ENCODE measurements at places on chromosomes 3 and 15.
A peak's percentile ranks its signal among the peaks of the same experiment; 100 is the strongest.

DNA sequence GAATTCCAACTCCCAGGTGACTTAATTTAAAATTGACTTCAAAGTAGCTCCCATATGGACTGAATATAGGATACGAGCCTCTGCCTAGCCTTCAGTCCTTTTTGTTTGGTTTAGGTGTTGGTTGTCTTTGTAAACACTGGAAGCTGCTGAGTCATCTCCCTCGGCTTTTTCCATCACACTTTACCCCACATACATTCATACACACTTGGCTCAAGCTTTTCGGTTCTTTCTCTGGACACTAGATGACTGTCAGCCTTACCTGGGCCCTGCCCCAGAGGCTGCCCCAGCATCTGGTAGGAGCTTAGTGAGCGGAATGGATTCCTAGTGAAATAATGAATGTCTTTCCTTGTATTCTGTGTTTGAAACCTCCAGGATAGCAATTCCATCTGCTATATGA is 201.5 kb upstream of the IL12A start:
- DNase-seq: no peak

DNA sequence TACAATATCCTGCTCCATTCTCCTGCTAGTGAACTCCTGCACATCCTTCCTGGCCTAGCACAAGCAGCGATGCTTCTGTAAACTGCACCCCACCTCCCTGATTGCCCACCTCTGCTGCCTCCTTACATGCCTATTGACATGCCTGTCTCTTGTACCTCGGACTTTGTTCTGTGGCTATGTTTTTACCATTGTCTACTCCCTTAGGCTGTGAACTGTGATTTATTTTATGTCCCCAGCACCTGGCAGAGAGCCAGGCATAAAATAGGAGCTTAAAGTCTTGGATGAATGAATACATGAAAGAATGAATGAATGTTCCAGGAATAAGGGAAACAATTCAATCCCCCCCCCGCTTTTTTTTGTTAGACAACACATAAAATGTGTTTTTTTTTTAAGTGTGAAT is 210.0 kb downstream of the MYRIP start:
- DNase-seq: no peak

DNA sequence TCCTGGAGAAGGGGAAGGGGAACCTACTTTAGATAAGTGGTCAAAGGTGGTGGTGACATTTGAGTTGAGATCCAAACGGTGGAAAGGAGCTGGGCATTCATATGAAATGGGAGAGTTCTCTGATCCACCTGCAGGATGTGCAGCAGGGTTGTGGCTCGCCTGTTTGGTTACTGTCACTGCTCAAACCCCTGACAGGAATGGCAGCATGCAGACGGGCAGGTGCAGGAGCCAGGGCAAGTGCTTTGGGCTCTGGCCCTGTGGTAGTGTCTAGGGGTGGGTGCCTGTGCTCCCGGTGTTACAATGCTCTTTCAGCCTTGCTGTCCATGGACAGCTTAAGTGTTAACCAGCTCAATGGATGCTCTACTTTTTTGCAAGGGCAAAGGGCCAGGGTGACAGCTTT is 18.5 kb downstream of the PAQR9 start:
- DNase-seq: no peak

- DNase-seq: peak; percentile 25
These were observed 6.3 kb downstream of the NR2F2 start for GRCh38 chr15:96336596-96337364.

DNA sequence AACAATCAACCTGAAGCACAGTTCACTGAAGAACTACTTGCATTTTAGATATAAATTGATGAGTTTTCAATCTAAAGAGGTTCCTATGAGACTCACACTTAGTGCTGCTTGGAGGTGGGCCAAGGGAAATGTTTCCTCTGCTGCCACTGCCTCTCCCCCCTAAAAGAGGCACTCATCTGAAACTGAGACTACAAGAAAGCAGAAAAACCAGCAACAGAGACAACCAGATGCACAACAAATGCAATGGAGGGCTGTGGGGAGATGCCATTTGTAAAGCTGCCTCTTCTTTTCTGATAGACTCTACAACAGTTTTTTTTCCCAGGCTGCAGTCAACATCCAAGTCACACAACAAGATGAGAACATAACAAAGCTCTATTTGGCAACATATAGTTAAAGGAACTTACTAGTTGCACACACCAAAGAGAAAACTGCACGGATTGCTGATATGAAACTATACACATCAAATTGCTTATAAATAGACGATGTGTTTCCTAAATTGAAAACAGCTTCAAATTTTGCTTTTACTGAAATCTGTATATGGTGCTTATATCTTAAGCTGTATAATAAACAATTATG is 11.0 kb downstream of the TSPAN3 start:
- no peak for DNase-seq

DNA sequence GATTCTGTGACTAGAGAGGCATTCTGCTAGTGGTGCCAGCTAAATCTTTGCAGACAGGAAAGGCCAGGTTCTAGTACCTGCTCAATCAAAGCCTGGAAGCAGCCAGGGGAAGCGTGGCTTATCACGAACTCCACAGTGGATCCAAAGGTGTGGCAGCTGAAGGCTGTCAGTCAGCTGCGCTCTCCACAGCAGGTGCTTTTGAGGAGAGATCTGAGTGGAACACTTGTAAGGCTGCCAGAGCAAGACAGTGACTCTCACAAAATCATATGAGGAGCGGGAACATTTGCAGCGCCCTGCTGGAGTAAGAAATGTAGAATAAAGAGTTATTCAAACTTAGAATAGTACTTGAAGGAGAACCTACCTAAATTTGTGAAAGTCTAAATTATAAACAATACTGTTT is 5.0 kb upstream of the DPH6 start:
- no peak for DNase-seq

GRCh38 chr3:71530903-71531530 is 52.5 kb downstream of the FOXP1 start:
- DNase-seq: no peak

- no peak for DNase-seq
These were observed 190.1 kb downstream of the PDE8A start for GRCh38 chr15:85171736-85172135.

DNA sequence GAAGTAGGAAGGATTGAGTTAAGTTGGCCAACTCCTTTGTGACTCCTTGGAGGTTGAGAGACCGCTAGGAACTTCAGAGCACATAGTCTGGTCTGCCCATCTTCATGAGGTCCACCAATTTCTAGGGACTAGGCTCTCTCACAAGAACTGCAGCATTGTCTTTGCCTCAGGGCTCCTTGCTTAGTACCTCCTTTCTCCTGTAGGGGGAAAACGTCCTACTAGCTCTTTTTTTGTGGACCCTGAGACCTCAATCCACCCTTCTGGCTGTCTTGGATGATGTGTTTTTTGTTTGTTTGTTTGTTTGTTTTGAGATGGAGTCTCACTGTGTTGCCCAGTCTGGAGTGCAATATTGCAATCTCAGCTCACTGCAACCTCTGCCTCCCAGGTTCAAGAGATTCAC is 21.6 kb downstream of the REC114 start:
- no peak for DNase-seq

DNA sequence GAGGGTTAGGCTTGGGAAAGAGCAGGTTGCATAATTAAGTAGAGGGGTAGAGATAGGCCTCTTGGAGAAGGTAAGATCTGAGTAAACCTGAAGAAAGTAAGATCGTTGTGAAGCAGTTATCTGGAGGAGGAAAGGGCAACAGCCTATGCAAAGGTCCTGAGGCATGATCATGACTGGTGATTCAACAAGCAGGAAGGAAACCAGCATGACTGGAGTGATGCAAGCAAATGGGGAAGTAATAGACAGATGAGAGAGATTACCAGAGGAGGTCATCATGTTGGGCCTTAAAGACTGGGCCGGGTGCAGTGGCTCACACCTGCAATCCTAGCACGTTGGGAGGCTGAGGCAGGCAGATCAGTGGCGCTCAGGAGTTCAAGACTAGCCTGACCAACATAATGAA is 360.2 kb downstream of the EPHB1 start:
- DNase-seq: no peak

DNA sequence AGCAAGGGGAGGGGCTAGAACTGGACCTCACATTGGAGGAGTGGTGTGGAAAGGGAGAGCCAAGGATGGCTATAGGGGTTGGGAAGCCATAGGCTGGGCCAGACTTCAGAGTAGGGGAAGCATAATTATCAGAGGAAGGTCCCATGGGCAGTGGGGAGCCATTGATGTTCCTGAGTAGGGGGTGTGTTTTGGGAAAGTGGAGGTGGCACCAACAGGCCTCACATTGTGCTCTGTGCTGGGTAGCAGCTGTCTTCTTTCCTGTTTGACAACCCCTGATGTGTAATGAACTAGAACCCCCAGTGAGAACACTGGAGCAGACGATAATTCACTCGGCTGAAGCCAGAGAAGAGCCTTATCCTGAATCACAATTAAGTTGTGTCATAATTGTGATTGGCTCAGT is 41.2 kb downstream of the SLC6A11 start:
- no peak for DNase-seq

DNA sequence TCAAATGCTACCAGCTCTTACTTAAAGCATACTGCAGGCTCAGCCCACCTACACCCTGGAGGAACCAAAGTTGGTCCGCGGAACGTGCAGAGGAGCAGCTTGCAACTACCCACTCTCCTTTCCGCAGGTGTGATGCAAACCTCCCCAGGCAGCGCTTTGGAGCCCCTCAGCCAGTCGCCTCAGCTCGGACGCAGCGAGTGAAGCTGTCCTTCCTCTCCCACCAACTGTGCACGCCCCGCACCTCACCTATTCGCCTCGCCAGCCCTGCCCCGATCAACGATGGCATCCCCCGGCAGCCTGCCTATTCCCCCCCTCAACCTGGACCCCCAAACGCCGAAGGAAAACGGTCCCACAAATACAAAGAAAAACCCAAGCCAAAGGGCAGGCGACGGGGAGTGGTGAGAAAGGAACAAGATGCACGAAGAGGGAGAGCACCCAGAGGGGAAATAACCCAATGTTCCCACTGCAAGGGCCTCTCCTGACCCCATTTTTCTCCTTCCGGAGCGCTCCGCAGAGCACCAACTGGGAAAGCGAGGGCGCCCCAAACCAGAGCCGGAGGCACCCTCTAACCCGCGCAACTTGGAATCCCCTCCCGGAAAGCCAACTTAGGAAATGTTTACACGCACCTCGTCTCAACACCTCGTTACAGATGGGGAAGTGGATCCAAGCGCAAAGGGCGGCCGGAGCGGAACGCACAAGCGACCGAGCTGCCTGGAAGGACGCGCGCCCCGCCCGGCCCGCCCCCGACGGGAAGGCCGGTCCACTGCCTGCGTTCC is 665 bp downstream of the GLB1 start:
- DNase-seq: peak; percentile 40

DNA sequence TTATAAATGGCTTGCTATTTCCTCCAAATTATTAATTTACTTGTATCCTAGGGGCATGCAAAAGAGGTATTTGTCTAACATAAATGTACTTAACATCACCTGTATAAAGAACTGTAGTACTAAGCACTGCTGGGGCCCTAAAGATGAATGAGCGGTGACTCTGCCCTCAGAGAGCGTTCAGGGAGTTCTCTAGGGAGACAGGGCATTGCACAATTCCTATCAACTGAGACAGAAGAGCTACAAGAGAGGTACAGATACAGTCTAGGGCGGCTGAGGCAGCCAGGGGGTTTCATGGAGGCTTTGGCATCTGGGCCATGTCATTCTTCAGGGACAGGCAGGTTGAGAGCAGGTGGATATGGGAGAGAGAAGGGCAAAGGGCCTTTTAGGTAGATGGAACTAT is 39.9 kb upstream of the PARL start:
- DNase-seq: no peak

GRCh38 chr3:185207931-185208746 is 45.7 kb downstream of the EHHADH start:
- DNase-seq: no peak

GRCh38 chr3:120130656-120131055 is 36.4 kb upstream of the GSK3B start:
- no peak for DNase-seq

DNA sequence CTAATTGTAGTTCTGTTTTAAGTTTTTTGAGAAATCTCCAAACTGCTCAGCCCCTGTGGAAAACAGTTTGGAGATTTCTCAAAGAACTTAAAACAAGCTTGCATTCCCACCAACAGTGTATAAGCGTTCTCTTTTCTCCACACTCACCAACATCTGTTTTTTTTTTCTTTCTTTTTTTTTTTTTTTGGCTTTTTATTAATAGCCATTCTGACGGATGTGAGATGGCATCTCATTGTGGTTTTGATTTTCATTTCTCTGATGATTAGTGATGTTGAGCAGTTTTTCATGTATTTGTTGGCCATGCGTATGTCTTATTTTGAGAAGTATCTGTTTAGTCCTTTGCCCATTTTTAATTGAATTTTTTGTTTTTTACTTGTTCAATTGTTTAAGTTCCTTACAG is 73.1 kb upstream of the COL8A1 start:
- no peak for DNase-seq

DNA sequence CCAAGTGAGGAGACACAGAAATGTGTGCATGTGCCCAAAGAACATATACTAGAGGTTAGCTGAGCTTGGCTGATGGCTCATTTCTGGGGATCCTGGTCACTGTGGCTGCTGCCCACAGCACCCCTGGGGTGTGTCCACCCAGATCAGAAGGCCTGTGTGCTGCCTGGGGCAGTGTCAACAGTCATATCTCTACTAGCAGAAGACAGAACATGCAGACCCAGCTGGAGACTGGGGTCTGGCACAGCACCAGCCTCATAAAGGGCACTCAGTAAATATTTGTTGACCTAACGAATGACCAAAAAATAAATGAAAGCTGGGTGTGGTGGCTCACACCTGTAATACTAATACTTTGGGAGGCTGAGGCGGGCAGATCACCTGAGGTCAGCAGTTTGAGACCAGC is 16.4 kb downstream of the CHRNA3 start:
- no peak for DNase-seq

GRCh38 chr3:168608926-168609325 is 513.2 kb upstream of the GOLIM4 start:
- no peak for DNase-seq

DNA sequence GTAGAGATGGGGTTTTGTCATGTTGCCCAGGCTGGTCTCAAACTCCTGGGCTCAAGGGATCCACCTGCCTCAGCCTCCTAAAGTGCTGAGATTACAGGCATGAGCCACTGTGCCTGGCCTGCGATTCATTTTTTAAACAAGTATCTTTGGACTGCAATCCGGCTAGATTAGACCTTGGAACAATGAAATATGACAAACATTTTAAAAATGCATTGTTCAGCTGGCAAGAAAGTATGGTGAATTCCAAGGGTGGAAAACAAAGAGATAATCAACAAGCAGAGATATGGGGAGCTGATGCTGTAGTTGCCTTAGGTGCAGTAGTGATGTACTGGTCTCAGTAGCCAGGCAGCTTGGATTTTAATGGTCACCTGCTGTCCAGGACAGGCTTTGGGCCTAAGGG is 95.8 kb upstream of the GOLGA8J start:
- DNase-seq: no peak

GRCh38 chr3:156377718-156378117 is 177.2 kb downstream of the SSR3 start:
- DNase-seq: no peak

DNA sequence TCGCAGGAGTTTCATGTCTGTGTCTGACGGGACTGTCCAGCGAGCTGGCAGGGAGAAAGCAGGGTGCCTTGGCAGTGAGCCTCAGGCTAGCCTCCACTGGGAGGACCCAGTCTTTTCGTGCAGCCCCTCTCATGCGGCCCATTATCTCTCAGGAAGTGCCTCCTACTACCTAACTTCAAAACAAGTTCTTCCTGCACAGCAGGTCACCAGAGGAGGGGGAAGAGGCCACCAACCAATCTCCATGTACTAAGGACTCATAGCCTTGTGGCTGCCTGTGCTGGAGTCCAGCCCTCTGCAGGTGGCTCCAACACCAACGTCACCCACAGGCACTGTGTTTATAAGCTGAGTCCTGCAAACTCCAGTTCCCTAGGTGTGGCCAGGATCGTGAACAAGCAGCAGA is 4.8 kb downstream of the VIPR1 start:
- no peak for DNase-seq

GRCh38 chr3:123602325-123602724 is 17.5 kb upstream of the HACD2 start:
- DNase-seq: no peak

Measured in ovary (tissue), 10 donors.